ENCODE measurements at places on chromosomes 13 and 19.

DNA sequence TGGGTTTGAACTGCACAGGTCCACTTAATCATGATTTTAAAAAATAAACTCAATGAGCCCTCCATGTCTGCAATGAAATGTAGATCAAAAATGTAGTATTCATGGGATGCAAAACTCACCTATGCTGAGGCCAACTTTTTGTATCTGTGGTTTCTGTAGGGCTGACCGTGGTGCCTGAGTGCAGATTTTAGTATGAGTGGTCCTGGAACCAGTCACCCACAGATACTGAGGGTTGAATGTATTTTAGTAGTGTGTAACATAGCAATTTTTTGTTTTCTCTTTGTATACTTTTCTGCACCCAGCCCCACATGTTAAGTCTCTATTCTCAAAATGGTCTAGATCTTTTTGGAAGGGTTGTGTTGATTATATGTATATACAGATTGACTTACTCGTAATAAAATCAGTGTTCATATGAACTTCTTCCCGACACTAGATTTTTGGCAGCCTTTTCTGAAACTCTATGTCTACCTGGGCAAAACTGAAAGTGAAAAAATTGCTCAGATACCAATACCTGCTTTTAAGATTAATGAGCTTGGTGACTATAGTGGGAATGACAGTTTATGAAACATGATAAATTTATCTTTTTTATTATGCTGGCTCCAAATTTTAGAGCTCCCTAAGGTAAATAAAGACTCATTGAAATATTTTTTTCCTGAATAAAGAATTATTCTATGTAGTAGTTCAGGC is 51.6 kb downstream of the DNAJC15 start:
- no peak for DNase-seq

- peak; percentile 56 for DNase-seq
Observed at GRCh38 chr19:3129112-3129511, 6.7 kb upstream of the GNA15 start.

GRCh38 chr19:10670182-10670581 is 16.0 kb downstream of the ILF3 start:
- peak; percentile 55 for DNase-seq

DNA sequence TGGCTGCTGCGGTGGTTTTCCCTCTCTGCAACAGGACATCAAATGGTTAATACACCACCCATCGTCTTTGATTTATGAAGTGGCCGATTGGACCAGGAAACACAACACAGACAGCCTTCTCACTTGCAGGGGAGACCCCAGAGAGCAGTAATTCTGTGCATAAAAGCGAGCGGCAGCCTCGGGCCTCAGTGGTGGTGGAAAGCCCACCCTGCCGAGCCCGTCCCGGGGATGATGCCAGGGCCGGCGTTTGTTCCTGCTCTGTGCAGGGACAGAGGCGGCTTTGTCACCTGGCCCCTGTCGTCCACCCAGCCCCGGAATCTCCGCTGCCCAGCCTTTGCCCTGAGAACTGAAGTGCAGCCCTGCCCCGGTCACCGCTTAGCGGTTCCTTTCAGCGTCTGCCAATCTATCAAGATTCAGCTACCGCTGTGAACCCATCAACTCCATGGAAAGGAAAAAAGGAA is 184.4 kb downstream of the TSHZ3 start:
- no peak for DNase-seq

DNA sequence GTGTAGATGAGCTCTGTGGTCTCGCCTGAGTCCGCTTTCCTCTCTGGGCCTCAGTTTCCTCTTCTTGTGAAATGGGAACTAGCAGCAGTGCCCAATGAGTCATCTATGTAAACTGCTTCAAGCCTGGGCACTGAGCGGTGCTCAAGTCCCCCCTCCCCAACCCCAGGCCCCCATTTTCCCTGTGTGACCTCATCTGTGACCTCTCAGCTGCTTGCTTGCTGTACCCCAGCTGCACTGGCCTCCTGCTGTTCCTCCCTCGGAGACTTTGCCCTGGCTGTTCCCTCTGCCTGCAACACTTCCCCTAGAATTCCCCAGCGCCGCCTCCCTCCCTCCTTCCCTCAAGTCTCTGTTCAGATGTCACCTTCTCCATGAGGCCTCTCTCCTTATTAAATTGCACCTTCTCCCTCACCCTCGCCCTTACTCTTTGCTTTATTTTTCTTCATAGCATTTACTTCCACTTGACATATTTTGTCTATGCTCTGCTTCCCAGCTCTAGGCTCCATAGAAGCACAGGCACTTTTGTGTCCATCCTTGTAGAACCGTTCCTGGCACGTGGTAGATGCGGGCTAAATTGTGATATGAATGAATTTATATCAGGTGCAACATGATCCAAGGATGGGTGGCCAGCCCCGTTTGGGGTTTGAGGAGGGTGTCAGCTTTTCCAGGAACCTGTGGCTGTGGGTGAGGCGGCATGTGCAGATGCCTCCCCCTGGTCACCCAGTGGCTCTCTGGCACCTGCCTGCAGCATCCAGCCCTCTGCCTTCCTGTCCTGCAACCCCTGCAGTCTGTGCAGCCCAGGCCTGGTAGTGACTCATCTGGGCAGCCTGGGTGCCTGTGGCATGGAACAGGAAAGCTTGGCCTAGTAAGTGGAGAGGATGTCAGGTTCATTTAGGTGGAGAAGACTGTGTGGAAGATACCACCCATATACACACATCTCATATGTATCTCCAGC is 26.3 kb downstream of the SIPA1L3 start:
- DNase-seq = peak; percentile 36

DNA sequence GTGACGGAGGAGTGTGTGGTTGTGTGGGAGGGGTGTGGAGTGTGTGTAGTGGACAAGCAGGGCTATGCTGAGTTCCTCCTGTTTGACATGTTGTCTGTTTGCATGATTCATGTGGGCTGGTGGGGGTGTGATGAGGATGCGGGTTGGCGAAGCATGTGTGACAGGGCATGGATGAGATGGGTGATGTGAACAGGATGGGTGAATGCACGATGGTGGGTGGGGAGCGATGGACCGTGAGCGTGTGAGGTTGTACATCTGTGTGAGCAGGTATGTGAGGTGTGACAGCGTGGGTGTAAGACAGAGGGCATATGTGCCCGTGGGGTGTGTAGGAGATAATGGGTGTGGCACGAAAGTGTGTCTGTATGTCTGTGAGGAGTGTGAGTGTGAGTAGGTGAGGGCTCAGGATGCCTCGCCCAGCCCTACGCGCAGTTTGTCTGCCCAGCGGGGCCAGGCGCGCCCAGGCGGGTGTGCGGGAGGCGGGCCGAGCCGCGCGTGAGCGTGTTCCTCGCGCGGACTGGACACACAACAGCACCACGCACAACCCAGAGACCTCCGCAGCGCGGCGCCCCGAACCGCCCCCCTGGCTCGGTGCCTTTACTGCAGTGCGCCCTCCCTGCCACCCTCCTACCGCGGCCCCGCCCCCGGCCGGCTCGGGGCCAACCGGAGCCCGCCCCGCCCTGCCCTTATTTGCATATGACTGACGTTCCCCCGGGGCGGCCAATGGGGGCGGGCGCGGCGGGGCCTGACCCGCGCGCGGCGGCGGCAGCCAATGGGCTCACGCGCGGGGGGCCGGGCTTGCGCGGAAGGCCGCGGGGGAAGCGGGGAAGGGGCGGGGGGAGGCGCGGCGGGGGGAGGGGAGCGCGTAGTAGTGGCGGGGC is 14.4 kb downstream of the CIC start:
- peak; percentile 97 for DNase-seq

GRCh38 chr13:45811891-45812694 is 39.5 kb downstream of the SIAH3 start:
- DNase-seq = no peak

DNA sequence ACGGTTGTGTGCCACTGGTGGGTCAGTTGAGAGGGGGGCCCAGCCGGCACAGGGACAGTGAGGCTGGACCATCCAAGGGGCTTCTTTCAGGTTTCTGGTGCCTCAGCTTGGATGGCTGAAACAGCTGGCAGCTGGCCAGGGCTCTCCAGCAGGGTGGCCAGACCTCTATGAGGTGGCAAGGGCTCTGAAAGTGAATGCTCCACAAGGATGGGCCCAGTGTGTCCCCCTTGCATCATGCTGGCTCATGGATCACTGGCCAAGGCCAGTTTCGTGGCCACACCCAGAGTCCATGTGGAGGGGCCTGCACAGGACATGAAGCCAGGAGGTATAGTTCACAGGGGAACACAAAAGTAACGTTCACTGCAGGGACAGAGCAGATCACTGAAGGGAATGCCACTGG is 49.6 kb downstream of the CDADC1 start:
- DNase-seq = no peak

- DNase-seq = no peak
Observed at GRCh38 chr19:8335343-8336071, 7.6 kb downstream of the KANK3 start.

DNA sequence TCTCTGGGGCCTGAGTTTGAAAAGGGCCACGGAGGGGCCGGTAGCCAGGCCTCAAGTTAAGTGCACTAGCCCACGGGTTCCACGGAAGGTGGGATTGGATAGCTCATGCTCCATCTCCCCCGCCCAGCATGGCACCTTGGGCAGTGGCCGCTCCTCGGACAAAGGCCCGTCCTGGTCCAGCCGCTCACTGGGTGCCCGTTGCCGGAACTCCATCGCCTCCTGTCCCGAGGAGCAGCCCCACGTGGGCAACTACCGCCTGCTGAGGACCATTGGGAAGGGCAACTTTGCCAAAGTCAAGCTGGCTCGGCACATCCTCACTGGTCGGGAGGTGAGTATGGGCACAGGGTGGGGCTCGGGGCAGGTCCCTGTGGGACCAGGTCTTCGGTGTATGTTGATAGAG is 7.8 kb downstream of the MARK4 start:
- no peak for DNase-seq

GRCh38 chr13:42047561-42048341 is 697 bp upstream of the DGKH start:
- peak; percentile 73 for DNase-seq

GRCh38 chr13:41458761-41459431 is 1.5 kb downstream of the RGCC start:
- peak; percentile 27 for DNase-seq

- DNase-seq = no peak
Observed at GRCh38 chr19:18424122-18424889, 5.1 kb downstream of the SSBP4 start.

- DNase-seq = peak; percentile 100
Observed at GRCh38 chr19:19063183-19064097, at the start of gene SLC25A42. Gene SLC25A42, plus strand, starts transcription at chr19:19063994. Its CDS starts 32,131 bp downstream, at chr19:19096125.

DNA sequence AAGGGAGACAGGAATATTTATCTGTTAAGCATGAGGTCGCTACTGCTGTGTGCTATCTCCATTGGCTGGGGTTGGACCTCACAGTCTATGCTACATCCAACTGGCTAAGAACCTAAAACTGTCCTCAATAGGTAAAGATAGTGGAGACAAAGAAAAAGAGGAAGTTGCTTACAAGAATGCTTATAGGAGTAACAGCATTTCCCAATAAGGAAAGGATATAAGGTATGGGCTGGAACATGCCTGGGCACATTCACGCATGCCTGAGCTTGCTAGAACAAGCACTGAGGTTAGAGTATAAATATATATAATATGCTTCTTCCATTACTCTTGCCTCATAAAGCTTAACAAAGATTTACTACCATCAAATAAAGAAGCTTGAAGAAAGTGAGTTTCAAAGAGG is 47.9 kb upstream of the CEACAM21 start:
- DNase-seq = no peak

GRCh38 chr13:100491164-100491842 is 97.3 kb downstream of the GGACT start:
- DNase-seq = no peak

- DNase-seq = no peak
Observed at GRCh38 chr13:40496035-40496810, 170.2 kb downstream of the FOXO1 start.

GRCh38 chr13:35496006-35496405 is 19.5 kb upstream of the MAB21L1 start:
- DNase-seq = no peak

DNA sequence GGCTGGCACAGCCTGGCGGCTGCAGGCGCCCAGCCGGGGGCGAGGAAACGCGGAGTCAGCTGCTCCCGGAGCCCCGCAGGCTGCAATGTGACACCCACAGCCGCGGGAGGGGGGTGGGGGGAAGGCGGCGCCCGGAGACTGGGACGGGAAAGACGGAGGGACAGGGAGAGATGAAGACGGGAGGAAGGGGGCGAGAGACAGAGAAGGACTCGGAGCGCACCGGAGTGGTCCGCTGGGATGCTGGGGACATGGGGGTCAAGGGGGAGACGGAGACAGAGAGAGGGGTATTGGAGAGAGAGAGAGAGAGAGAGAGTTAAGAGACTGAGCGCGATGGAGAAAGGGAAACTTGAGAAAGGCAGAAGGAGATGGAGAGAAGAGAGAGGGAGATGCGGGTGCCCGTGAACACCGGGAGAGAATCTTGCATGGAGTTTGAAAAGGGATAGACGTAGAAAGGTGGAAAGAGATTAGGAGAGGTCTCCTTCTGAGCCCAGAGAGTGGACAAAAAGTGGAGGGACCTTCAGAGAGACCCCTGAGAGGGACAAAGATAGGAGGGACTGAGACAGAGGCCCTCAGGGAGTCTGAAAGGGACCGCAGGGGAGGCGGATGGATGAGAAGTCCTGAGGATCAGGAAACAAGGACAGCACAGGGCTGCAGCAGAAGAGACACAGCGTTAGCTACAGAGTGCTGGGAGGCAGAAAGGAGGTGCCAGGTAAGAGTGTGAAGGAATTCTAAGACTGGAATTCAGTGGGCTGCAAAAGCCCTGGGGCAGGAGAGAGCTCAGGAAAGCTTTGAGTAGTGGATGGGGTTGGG is 1.0 kb downstream of the SCN1B start:
- DNase-seq = peak; percentile 46

DNA sequence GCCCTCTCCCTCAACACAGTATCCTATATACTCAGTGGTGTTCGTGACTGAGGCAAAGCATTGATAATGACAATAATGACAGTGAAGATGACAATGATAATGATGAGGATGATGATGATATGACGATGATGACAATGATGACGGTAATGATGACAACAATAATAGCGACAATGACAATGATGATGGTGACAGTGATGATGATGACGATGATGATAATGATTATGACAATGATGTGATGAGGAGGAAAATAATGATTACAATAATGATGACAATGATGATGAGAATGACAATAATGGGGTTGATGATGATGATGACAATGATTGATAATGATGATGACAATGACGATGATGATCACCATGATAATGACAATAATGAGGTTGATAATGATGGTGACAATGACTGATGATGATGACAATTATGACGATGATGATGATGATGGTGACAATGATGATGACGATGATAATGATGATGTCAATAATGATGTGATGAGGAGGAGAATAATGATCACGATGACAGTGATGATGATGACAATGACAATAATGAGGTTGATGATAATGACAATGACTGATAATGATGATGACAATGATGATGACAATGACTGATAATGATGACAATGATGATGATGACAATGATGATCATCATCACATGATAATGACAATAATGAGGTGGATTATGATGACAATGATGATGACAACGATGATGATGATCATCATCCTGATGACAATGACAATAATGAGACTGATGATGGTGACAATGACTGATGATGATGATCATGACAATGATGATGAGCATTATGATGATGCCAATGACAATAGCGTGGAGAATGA is 16.7 kb downstream of the ELSPBP1 start:
- no peak for DNase-seq

DNA sequence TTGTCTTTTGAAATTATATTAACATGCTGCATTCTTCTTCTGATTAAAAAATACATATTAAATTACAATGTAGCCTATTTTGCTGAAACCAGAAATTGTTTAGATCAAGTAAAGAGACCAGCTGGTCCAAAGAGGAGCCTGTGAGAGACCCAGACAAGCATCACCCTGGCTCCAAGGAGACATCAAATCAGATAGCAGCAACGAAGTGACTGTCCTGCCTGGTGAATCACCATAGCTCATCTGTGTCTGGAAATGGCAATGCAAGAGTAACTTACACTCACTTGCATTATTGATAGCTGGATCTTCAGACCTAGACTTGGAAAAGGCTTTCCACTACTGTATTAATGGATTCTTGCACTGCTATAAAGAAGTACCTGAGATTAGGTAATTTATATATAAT is 169.1 kb downstream of the KCTD12 start:
- DNase-seq = peak; percentile 70
